ENCODE measurements at places on chromosomes 1 and 21.
A peak's percentile ranks its signal among the peaks of the same experiment; 100 is the strongest.

DNA sequence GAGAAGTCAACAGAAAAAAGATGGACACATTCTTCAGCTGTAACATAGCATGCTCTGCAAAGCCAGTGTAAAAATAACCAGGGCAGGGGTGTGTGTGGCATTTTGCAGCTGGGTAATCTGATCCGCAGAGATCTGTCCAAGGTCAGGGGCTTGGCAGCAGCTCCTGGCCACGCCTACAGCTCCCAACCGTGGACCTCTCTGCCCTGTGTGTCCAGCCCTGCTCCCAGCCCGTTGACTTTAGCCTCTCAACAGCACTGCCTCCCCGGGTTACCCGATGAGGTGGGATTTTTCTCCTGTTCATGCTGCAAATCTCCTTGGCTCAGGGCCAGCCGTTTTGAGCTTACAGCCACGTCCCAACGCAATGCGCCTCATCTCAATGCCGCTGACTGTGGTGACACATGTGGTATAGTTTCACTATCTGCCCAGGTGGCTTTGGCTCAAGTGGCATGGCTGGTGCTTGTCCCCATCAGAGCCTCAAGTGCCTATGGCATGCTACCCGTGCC, 68.1 kb downstream of the VWA5B1 start:
- H3K36me3 ChIP-seq, result no peaks in the 10 kb centered on the region
- no peak for DNase-seq
- H3K27me3 ChIP-seq, result peaks cover 60% of the 10 kb centered on the region
- H3K27ac ChIP-seq, result no peak overlapping the region

- H3K36me3 ChIP-seq, result no peaks in the 10 kb centered on the region
- peaks cover 15% of the 10 kb centered on the region for H3K4me1 ChIP-seq
- no peaks in the 10 kb centered on the region for H3K27me3 ChIP-seq
- no peak overlapping the region for H3K4me3 ChIP-seq
Measured at GRCh38 chr1:227798078-227798802, 17.2 kb upstream of the PRSS38 start.

DNA sequence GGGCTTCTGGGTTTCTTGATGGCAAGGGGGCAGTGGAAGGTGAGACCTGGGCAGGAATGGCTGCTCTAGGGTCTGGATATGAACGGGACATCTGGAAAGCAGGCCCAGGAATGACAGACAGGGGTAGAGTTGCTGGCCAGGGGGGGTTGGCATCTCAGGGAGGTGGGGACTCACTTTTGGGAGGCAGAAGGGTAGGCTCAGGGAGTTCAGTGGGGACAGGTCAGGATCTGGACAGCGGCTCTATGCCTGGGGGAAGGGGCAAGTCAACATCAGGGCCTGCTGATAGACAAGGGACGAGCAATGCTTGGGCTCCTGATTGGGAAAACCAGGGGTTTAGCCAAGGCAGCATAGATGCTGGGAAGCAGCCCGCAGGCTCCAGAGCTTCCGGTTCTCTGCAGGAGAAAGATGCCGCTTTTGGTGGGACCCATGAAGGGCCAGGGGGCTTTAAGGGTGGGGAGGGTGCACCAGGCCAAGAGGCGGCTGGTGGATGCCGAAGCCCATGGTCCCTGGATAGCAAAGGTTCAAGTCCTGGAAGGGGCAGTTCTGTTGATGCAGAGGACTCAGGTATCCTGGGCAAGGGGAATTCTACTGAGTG, 21.9 kb downstream of the IGFN1 start:
- H3K27ac ChIP-seq, result no peak overlapping the region
- no peaks in the 10 kb centered on the region for H3K36me3 ChIP-seq
- peaks cover 32% of the 10 kb centered on the region for H3K27me3 ChIP-seq

- no peak overlapping the region for H3K27ac ChIP-seq
- H3K4me1 ChIP-seq, result peaks cover 11% of the 10 kb centered on the region
- no peak for DNase-seq
- H3K27me3 ChIP-seq, result no peaks in the 10 kb centered on the region
- no peaks in the 10 kb centered on the region for H3K36me3 ChIP-seq
Measured at GRCh38 chr1:212368073-212368484, 46.6 kb downstream of the PACC1 start.

DNA sequence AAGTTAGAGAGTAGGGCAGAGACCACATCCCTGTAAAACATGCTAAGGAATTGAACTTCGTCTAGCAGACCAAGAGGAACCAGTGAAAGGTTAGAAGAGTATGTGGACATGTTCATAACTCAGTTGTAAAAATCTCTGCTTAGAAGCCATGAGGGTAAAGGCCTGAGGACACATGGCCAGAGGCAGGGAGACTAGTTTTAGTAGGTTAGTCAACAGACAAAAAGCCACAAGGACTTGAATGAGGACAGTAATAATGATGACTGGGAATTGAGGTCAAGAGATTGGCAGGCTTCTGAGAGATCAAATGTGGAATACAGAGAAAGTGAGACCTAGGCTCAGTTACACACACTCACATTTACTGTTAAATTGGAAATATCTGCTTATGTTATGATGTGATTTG, 205.5 kb upstream of the HOOK1 start:
- no peaks in the 10 kb centered on the region for H3K36me3 ChIP-seq
- H3K27ac ChIP-seq, result no peak overlapping the region
- H3K4me3 ChIP-seq, result no peak overlapping the region
- H3K4me1 ChIP-seq, result no peaks in the 10 kb centered on the region
- DNase-seq, result no peak

DNA sequence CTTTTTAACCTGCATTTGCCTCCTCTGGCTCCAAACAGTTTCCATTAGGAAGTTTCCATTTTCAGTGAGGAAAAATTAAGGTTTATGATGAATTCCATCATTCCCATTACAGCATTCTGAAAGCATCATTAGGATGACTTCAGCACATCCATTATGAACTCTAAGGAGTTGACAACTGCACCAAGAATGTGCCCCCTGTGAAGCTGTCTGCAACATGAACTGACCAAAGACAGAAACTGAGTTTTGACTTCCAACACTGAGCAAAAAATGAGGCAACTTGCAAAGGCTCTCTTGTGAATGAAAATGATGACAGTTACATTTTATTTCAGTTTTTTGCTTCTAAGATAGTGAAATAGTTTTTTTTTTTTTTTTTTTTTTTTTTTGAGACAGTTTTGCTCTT, 18.3 kb upstream of the KCNE1 start:
- no peaks in the 10 kb centered on the region for H3K27me3 ChIP-seq
- peaks cover 16% of the 10 kb centered on the region for H3K4me1 ChIP-seq
- H3K4me3 ChIP-seq, result no peak overlapping the region
- no peak overlapping the region for H3K27ac ChIP-seq
- no peak for DNase-seq

- no peak for DNase-seq
- no peak overlapping the region for H3K4me3 ChIP-seq
- H3K27me3 ChIP-seq, result no peaks in the 10 kb centered on the region
- no peaks in the 10 kb centered on the region for H3K36me3 ChIP-seq
- no peak overlapping the region for H3K27ac ChIP-seq
Measured at GRCh38 chr1:119703666-119704450, 7.9 kb upstream of the PHGDH start.

DNA sequence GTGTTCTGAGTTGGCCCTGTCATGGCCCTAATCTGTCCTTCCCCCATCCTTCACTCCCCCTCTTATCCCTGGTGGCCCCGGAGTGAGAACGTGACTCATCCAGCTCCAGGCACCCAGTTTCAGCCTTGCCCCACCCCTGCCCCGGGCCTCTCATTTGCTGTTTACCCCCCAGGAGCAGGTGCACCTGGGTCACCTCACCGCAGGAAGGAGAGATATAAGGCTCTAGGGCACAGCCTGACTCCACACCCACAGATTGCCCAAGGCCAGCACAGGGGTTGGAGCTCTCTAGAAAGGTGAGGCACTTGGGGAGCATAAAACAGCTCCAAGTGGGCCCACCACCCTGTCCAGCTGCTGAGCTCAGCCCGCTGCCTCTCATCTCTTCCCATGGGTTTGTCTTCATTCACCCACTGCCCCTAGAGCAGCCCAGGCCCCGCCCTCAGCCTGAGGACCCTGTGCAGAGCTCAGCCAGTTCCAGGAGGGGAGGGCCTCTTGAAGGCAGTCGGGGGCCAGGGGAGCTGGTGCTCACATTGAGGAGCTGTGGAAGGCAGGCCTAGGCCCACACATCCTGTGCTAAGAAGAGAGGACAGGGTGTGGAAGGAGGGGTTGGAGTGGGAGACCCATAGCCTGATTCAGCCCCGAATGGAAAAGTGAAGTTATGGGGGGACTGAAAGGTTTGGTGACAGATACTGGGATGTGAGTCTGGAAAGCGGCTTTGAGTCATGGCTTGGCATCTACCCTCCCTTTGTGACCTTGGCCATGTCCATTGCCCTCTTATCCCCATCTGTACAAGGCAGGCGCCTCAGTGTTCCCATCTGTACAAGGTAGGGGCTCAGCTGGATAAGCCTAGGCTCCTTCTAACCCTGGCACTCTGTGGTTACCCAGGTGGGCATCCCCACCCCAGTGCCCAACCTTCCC, 16.1 kb upstream of the GPR37L1 start:
- H3K4me1 ChIP-seq, result peaks cover 68% of the 10 kb centered on the region
- H3K36me3 ChIP-seq, result no peaks in the 10 kb centered on the region
- peak overlapping the region; percentile 80 for H3K27ac ChIP-seq

DNA sequence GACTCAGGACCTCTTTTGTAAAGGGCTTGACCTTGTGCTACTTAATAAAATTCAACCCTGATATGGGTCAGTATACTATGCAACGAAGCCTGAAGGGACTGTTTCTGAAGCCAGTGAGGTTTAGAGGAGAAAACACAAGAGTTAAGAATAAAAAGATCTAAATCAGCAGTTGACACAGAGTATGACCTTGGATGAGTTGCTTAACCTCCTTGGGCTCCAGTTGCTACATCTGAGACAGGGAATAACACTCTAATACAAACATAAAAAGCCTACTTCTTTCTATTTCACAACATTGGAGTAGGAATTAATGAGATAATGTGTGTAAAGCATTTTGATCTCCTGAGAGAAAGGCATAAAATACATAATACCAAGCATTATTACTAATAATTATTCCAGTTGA, 882.4 kb upstream of the ADGRL2 start:
- no peak for DNase-seq
- H3K4me1 ChIP-seq, result no peaks in the 10 kb centered on the region
- H3K36me3 ChIP-seq, result no peaks in the 10 kb centered on the region
- no peak overlapping the region for H3K27ac ChIP-seq

GRCh38 chr1:88943241-88943640, 49.2 kb downstream of the KYAT3 start:
- no peak overlapping the region for H3K4me3 ChIP-seq
- H3K36me3 ChIP-seq, result peaks cover 100% of the 10 kb centered on the region
- no peak for DNase-seq
- H3K27ac ChIP-seq, result no peak overlapping the region

DNA sequence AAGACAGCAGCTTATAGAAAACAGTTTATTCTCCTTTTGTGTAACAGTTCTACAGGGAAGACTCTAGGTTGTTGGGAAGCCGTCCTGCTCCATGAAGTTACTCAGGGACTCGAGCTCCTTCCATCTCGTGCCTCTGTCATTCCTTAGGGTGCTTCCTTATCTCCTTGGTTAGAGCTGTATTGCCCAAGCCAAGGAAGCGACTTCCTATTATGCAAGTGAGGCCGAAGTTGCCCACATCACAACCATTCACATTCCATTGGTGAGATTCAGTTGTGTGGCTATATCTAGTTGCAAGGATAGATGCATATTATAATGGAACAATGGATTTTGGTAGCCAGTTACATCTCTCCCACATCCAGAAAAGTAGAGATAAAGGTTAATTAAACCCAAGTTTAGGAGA, 9.0 kb downstream of the GSTM5 start:
- no peak for DNase-seq
- H3K4me1 ChIP-seq, result peaks cover 39% of the 10 kb centered on the region
- no peak overlapping the region for H3K27ac ChIP-seq
- no peak overlapping the region for H3K4me3 ChIP-seq
- H3K36me3 ChIP-seq, result no peaks in the 10 kb centered on the region

- DNase-seq, result no peak
- no peaks in the 10 kb centered on the region for H3K36me3 ChIP-seq
- H3K27ac ChIP-seq, result peak overlapping the region; percentile 11
- no peaks in the 10 kb centered on the region for H3K27me3 ChIP-seq
- H3K4me3 ChIP-seq, result no peak overlapping the region
- peaks cover 5% of the 10 kb centered on the region for H3K4me1 ChIP-seq
Measured at GRCh38 chr1:235297579-235297978, 30.4 kb downstream of the ARID4B start.

DNA sequence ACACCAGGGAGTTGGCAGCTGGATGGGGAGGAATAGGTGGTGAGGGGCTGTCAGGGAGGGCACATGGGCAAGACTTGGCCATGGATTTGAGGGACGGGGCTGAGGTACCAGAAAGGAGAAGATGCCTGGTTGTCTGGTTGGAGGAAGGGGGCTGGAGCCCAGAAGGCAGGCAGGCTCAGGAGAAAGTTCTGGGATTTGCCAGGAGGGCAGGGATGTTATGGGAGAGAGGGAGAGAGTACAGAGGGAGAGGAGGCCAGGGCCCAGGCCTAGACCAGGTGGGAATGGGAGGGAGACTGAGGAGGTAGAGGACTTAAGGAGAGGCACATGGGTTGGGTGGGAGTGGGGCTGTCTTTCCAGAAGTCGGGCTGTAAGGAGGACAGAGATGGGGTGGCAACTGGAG, 4.3 kb downstream of the A3GALT2 start:
- H3K4me1 ChIP-seq, result no peaks in the 10 kb centered on the region
- no peak for DNase-seq
- H3K27me3 ChIP-seq, result no peaks in the 10 kb centered on the region
- H3K4me3 ChIP-seq, result no peak overlapping the region
- H3K36me3 ChIP-seq, result no peaks in the 10 kb centered on the region

GRCh38 chr1:109213345-109213823, 334 bp upstream of the SARS1 start:
- peak overlapping the region; percentile 97 for H3K27ac ChIP-seq
- H3K4me3 ChIP-seq, result peak overlapping the region; percentile 95
- no peak for DNase-seq
- no peaks in the 10 kb centered on the region for H3K27me3 ChIP-seq

DNA sequence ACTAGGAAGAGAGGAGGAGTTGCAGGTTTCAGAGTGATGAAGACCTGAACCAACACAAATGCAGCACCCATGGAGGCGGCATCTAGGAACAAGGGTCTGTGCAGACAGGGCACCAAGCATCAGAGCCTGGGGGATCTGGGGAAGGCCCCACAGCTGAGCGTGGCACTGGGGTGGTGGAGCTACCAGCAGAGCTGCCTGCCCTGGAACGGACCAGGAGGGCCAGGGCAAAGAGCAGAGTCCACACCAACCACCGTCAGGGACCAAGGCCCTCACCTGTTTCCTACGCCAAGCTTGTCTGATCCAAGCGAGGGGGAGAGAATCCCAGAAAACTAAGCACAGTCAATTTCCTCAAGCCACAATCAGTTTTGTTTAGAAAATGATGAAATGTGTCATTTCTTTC, 79.0 kb upstream of the SYT6 start:
- no peak overlapping the region for H3K27ac ChIP-seq
- H3K27me3 ChIP-seq, result no peaks in the 10 kb centered on the region
- no peaks in the 10 kb centered on the region for H3K36me3 ChIP-seq
- H3K4me3 ChIP-seq, result no peak overlapping the region
- DNase-seq, result no peak

DNA sequence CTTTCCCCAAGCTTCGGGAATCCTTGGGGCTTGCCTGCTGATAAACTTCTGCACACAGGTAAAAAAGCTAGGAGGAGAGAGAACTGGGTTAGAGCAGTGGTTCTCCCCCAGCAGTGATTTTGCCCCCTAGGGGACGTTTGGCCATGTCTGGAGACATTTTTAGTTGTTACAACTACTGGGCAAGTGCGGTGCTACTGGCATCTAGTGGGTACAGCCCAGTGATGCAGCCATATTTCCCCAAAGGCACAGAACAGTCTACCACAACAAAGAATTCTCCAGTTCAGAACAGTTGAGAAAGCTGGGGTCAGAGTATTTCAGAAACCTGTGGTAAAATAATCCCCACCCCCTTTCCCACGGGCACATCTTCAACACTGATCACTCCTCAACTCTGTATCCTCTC, 41.3 kb downstream of the LRRC71 start:
- peaks cover 10% of the 10 kb centered on the region for H3K36me3 ChIP-seq
- DNase-seq, result no peak
- H3K4me3 ChIP-seq, result no peak overlapping the region
- no peaks in the 10 kb centered on the region for H3K27me3 ChIP-seq
- H3K27ac ChIP-seq, result no peak overlapping the region
- H3K4me1 ChIP-seq, result no peaks in the 10 kb centered on the region

All from esophagus squamous epithelium (tissue), 5 donors.